ENCODE measurements at places on chromosomes 13 and 19.
A peak's percentile ranks its signal among the peaks of the same experiment; 100 is the strongest.

DNA sequence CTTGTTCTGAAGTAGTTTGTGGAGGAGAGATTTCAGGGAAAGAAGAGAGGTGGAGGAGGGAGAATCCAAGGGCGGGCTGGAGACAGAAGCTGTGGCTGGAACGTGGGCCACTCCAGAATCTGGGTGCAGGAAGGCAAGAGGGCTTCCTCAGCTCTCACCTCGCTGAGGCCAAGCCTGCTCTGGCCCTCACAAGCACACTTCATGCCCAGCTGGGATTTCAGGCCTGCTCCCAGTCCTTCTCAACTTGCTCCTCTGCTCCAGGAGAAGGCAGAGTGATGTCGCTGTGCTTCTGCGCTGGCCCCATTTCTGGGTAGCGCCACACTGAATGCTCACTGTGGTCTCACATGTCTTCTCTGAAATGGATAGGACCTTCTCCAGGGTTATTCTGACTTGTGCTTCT, 328.8 kb downstream of the FGF9 start:
- no peak for DNase-seq

GRCh38 chr13:48852911-48853727, 122.6 kb upstream of the FNDC3A start:
- no peak for DNase-seq

- DNase-seq, result no peak
Measured at GRCh38 chr19:18894254-18895037, 1.5 kb downstream of the CERS1 start.

GRCh38 chr19:7934766-7935165, 8.7 kb downstream of the TIMM44 start:
- no peak for DNase-seq

DNA sequence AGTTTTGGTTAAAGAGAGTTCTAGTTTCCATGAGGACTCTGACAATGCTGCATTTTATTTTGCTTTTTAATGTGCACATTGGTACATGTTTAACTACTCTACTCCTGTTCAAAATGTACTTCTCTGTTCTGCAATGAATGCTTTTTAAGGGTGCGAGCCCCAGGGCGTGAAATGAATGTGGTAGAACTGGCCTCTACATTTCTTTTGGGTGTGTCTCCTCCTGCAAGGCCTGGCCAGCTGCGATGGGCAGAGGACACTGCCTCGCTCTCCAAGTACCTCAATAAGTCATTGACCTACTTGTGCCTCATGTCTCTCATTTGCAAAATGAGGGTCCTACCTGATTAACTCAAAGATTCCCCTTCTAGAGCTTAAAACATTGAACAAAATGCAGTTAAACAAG, 6.7 kb downstream of the RGS9BP start:
- DNase-seq, result no peak

GRCh38 chr13:23105051-23105450, 75.7 kb upstream of the SGCG start:
- DNase-seq, result no peak

- no peak for DNase-seq
Measured at GRCh38 chr13:110937511-110938285, 22.8 kb upstream of the ANKRD10 start.

GRCh38 chr13:21641629-21642028, 29.2 kb upstream of the FGF9 start:
- no peak for DNase-seq

DNA sequence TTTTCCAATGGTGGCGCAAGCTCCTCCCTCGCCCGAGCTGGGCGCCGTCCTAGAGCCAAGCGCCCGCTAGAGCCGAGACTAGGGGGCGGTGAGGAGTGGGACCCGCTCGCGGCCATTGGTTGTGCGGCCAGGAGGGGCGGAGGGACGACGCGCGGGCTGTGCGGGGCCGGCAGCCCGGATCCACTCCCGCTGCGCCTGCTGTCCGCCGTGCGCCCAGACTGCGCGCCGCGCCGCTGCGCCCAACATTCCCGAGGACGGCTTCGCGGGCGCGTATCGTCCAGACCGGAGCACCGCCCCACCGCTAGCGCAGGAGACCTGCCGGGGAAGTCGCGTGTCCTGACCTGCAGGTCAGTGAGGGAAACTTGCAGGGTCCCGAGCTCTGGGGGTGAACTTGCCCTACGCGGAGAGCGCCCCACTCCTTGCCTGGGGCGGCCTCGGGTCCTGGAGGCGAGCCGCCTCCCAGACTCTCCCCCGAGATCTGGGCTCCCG, at the start of gene SERTM1:
TSS of gene SERTM1 (plus strand) at position 183 of the 489 bp plus-strand sequence. CDS start 21,059 bp downstream, outside the sequence.
- no peak for DNase-seq

- DNase-seq, result no peak
Measured at GRCh38 chr19:53037101-53038097, 7.1 kb upstream of the ERVV-2 start.

DNA sequence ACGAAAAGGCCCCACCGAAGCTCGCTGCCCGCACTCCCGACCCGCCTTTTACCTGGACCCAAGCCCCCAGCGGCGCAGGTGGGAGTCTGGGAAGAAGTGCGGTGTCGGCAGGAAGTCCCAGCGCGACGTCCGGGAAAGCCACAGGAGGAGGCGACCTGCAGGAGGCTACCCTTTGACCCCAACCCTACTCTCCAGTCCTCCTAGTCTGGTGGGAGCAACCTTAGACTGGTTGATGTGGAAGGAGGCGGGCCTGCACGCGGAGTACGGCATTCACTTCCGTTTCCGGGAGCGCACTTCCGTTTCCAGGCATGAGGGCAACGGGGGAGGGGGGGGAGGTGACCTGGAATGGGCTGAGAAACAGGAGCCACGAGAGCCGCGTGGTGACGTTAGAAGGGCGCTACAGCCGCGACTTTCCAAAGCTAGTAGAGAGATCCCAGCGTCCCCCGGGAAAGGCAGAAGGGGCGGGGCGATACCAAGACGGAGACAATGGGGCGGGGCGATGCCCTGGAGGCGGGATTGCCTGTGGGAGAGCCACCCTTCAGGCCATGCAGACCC, 28.5 kb downstream of the ZNF266 start:
- peak; percentile 21 for DNase-seq

GRCh38 chr19:30692879-30693503, 320.8 kb downstream of the ZNF536 start:
- DNase-seq, result no peak

- DNase-seq, result no peak
Measured at GRCh38 chr13:109977212-109977968, 191.0 kb upstream of the IRS2 start.

- no peak for DNase-seq
Measured at GRCh38 chr13:106109391-106109791, 426.1 kb downstream of the EFNB2 start.

DNA sequence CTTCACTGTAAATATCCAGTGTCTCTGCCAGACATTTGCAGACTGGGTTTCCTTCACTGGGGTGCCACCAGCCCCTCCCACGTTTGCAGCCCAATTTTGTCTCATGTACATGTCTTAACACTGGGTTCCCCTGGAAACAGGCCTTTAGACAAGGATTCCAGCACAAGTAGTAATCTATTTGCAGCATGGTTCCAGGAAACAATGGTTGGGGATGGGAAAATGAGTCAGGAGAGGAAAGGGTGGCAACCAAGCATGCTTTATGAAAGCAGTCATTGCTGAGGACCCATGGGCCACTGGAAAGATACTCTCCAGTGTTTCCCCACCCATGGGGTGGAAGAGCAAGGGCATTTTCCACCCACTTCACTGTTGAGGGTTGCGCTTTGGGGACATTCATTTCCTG, 53.6 kb upstream of the FARP1 start:
- DNase-seq, result no peak

- DNase-seq, result no peak
Measured at GRCh38 chr13:65378943-65379519, 1851.1 kb downstream of the PCDH9 start.

GRCh38 chr13:65866138-65866537, 1364.0 kb downstream of the PCDH9 start:
- DNase-seq, result no peak

DNA sequence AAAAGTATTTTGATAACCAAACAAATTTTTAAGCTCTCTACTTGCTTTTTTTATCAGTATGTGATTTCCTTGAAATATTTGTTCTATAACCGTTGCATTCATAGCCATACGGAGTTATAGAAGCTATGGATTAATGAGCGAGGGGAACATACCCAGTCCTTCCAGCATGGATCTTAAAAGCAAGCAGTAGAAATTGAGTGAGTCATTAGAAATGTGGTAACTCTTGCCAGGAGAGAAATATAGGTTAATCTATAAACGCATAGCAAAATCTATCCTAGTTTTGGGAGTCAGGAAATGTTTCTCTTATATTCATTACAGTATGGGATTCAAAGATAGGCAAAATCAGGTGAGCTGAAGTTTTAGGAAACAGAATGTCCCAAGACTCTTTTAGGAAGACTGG, 507.4 kb downstream of the DACH1 start:
- no peak for DNase-seq

- DNase-seq, result peak; percentile 60
Measured at GRCh38 chr19:1082165-1082927, 12.8 kb downstream of the POLR2E start.

DNA sequence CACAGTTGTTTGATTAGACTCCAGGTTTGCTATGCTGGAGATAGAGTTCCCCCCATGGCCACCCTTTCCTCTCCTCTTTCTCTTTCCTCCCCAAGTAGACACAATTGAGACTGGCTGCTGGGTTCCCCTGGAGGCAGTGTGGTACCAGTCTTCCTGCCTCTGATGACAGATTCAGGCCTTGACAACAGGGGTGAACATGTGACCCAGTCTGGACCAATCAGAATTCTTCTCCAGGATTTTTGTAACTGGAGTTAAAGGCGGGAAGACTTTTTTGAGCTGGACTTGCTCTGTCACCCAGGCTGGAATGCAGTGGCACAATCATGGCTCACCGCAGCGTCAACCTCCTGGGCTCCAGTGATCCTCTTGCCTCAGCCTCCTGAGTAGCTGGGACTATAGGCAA, 48.7 kb downstream of the CCNE1 start:
- DNase-seq, result no peak

DNA sequence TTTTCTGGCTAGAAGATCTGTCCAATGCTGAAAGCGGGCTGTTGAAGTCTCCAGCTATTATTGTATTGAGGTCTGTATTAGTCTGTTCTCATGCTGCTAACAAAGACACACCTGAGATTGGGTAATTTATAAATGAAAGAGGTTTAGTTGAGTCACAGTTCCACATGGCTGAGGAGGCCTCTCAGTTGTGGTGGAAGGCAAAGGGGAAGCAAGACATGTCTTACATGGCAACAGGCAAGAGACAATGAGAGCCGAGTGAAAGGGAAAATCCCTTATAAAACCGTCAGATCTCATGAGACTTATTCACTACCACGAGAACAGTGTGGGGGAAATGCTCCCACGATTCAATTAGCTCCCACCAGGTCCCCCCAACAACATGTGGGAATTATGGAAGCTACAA, 980.4 kb downstream of the SLITRK5 start:
- DNase-seq, result no peak

DNA sequence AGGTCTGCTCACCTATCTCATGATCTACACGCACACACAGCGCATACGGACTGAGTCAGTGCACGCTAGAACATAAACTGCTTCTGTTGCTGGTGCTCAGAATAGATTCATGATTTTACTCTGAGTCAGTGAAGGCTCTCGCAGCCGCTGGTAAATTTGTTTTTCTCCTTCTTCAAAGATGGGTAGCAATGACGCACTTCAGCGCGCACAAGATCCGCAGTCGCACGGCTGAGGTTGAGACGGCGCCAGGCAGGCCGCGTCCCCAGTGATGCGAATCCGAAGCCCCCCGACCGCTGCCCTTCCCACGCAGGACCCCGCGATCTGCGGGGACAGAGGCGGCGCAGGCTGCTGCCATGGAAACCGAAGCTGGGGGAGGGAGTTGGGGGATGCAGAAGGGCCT, 103.7 kb upstream of the USP29 start:
- no peak for DNase-seq

GRCh38 chr13:48775804-48776203, 122.1 kb downstream of the CYSLTR2 start:
- no peak for DNase-seq

DNA sequence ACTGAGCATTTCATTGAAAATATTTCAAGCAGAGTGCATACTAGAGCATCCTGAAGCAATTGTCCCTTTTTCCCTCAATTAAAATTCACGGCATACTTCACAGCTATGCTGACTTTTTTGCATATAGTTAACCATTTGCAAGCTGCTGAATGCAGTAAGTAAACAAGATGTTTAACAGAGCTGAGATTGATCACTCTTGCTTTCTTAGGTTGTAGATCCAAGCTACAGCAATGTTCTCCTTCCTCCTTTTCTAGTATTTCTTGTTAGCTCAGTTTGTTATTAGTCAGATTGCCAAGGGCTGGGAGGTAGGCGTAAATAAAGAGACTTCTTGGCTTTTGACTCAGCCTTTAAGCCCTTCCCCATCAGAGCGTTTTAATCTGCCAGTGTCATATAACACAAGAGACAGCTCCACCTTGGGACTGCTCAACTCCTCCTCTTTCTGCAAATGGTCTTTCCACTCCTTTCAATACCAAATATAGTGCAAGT, at the start of gene SLITRK6:
TSS of gene SLITRK6 (minus strand) at position 323 of the 486 bp plus-strand sequence. CDS start 2,911 bp downstream, outside the sequence.
- DNase-seq, result no peak

DNA sequence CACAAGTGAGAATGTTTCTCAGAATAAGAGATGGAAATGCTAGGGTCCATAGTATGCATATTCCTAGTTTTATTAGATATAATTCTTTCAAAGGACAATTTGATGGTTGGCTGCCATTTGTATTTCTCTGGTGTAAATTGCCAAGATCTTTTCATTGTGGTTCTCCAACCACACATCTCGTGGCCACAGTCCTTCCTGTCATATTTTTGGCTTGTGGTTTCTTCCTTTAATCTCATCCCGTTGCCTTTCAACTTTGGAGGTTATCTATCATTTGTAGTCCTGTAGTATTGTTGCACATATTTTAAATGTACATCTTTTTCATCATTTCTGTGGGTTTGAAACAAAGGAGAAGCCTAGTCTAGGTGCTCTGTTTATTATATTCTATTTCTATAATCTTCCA, 61.2 kb downstream of the WASF3 start:
- DNase-seq, result no peak

GRCh38 chr13:87582399-87582798, 88.8 kb upstream of the SLITRK5 start:
- no peak for DNase-seq

GRCh38 chr19:29714371-29714952, 599 bp downstream of the C19orf12 start:
- no peak for DNase-seq

- DNase-seq, result no peak
Measured at GRCh38 chr13:101649488-101650126, 197.1 kb downstream of the ITGBL1 start.

GRCh38 chr13:37211487-37211886, 106.0 kb upstream of the CSNK1A1L start:
- no peak for DNase-seq
